Stimulated activated CD4-positive, alpha-beta T cell treated with anti-CD3 and anti-CD28 coated beads, Interleukin-12 subunit alpha, Interleukin-12 subunit beta, amount 100 ng/mL, for 4 hours (primary cell): ENCODE measurements at places on chromosomes 13 and 19.

DNA sequence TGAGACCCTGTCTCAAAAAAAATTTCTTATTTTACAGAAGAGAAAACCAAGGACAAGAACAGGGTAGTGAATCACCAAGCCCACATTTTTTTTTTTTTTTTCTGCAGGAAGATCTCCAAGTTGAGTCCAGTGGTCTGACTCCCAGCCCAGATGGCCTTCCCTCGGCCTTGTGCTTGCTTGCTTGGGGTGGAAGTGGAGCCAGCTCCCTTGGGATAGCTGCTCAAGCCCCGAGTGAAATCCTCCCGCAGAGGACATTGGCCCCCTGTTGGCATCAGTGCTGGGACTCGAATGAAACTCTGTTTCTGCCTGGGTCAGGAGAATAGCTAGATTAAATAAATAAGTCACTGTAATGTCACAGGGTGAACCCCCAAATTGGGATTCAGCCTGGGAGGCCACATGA lies 9.4 kb upstream of the NUP62 start:
- DNase-seq: no peak

DNA sequence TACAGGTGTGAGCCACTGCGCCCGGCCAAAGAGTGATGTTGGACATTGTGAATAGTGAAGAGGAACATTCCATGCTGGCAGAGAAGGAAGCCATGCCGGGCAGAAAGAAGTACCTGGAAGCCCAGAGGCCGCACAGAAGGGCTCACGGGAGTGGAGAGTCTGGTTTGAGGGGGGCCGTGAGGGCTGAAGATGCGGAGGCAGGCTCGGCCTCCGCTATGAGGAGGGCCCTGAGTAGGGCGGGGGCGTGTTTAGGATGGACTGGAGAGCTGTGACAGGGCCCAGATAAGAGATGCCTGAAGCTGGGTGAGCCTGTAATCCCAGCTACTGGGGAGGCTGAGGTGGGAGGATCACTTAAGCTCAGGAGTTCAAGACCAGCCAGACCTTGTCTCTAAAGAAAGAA lies 1.6 kb downstream of the JOSD2 start:
- DNase-seq: no peak

DNA sequence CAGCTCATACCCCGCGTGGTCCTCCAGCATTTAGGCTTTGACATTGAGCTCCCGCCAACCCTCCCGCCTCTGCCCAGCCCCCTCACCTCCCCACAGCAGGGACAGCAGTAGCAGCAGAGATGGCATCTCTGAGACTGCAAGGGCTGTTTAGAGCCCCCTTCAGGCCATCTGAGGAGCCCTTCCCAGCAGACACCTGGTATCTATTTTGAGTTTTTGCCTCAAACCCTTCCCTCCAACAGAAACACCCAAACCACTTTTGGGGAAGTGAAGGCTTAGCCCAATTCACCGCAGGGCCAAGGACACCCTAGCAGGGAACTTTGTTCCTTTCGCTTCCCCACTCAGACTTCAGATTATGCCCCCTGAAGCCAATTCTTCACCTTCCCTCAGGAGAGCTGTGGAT lies 6.3 kb upstream of the ZNF175 start:
- no peak for DNase-seq

DNA sequence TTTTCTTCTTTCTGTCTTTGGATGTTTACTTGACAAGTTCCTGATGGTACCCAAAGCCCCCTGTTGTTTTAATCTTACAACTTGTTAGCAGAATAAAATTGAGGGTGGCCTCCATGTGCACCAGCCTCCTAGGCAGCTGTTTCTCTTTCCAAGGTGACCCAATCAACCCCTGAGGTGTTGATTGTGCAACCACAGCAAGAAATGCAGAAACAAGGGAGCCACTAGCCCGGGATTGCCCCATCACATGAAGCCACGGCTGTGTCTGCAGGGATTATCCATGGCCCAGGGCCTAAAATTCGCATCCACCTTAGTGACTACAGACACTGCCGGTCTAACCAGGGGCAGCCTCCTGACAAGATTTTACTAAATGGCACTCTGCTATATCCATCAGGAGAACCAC lies 14.4 kb downstream of the CEACAM4 start:
- no peak for DNase-seq

DNA sequence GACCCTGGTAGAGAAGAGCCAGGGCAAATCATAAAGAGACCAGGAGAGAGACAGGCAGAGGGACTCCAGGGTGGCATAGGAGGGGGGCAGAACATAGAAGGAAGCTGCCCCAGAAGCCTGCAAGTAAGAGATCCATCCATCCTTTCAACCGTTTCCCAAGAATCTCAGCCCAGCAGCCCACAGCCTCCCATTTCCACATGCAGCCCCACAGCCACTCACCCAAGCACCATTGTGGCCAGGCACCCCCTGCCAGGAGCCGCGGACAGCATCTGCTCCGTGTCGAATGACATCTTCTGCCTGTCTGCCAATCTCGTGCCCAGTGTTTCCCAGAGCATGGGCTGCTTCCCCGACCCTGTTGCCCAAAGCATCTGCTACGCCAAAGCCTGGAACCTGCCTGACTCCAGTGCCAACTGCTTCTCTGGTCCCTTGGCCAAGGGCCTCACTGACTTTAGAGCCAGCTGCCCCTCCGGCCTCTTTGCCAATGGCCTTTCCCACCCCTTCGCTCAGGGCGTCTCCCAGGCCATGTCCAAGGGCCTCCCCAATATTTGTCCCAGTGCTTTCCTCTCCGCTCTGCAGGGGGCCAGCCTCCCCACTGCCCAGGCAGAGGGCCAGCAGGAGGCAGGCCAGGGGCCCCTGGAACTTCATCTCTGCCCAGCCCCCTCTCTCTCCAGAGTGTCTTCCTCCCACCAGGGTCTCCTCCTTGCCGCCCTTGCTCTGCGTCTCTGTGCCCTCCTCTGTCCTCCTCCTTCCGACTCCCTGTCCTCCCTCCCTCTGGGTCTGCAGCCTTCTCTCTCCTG lies 420 bp downstream of the DMKN start:
- DNase-seq: no peak

GRCh38 chr19:18776288-18776594 lies 14.9 kb downstream of the COMP start:
- no peak for DNase-seq

DNA sequence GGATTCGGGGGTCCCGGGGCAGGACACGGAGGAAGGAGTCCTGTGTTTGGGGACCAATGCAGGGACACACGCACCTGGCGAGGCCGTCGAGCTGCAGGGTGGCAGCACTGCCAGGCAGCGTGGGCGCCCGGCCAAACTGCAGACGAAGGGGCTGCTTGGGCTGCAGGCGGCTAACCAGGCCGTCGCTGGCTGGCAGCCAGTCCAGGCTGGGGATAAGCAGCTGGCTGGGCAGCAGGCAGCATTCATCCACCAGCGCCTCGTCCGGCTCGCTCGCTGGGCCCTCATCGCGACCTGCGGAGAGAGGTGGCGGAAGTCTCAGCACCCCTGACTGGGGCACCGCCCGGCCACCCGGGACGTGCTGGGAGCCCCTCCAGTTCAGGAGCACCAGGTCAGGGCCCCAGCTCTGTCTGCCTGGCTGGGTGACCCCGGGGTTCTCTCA lies 11.5 kb downstream of the CFD start:
- DNase-seq: no peak

- no peak for DNase-seq
Measured at GRCh38 chr13:71758828-71759227, 108.2 kb downstream of the DACH1 start.

- no peak for DNase-seq
Measured at GRCh38 chr13:36395280-36395679, 37.0 kb upstream of the CCNA1 start.

DNA sequence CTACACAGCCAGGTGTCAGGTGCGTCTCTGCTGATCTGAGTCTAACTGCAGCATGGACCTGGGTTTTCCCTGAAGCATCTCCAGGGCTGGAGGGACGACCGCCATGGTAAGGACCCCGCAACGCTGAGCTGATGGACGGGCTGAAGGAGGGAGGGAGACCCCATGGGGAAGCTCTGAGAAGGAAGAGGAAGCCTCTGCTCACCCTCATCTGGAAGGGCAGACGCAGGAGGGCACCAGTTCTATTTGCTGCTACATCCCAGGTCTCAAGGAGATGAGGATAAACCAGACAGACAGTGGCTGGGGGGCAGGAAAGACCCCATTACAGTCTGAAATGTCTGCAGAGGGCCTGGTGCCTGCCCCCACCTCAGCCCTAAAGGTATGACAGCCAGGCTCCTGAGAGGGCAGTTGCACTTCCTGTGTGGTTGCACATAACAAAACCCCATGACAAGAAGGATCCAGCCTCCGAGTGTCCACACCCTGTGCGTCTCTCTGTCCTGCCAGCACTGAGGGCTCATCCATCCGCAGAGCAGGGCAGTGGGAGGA lies at the start of gene LILRA2:
LILRA2 (plus strand) TSS at position 461 of the 543 bp plus-strand sequence. CDS start 89 bp downstream, outside the sequence.
- DNase-seq: no peak

DNA sequence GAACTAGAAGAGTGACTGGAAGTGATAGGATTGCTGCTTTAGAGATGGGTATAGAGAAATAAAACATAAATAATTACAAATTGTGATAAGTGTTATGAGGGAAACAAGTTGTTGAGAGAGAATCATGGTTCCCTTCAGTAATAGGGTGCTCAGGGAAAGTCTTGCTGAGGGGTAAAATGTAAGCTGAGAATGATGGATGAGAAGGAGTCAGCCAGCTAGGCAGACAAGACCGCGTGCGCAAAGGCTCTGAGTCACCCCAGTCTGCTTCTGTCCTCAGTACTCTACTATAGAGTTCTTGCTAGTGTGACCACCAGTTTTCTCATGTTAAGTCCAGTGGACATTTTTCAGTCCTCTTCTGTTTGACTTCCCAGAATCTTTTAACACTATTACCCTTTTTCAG lies 39.5 kb downstream of the PCCA start:
- DNase-seq: no peak

- no peak for DNase-seq
Measured at GRCh38 chr13:97257800-97258799, 36.0 kb downstream of the MBNL2 start.

DNA sequence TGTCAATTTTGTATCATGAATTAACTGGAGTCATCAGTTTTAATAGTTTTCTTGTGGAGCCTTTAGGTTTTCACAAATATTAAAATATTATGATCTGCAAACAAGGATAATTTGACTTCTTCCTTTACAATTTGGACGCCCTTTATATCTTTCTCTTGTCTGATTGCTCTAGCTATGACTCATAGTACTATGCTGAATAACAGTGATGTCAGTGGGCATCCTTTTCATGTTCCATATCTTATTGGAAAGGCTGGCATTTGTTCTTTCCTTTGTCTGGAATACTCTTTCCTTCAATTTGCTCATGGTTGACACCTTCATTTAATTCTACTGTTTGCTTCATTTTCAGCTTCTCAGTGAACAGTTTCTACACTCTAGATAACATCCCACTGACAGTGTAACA lies 1129.3 kb downstream of the SLITRK5 start:
- DNase-seq: no peak

DNA sequence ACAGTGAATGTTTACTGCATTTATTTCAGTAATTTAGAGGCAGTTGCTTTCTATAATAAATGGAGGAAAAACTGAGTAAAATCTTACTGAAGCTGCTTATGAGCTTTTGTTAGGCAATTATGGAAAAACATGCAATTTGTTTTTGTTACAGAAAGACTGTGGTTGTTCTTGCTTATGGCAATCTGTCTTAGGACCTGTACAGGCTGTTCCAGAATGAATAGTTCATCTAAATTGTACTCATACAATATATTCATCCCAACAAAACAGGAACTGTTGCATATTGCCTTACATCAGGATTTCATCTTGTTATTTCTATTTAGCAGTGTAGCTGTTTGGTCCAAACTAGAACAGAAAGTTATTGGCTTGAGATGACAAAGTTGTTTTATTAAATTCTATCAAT lies 199.2 kb downstream of the NALCN start:
- DNase-seq: no peak

DNA sequence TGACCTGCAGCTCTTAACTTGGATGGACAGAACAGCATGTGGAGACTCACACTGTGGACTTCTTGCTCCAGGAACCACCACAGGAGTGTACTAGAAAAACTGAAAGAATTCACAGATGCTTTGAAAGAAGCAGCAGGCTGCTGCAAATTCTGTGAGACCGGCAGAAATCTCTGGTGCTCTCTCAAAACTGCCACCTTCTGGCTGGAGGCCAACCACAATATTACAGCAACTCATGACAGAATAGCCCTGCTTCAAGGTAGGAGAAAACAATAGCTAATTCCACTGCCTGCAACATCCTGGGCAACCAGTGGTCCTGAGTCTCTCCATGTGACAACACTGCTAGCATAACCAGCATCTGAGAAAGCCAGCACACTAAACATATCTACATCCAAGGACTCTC lies 26.9 kb downstream of the CDK8 start:
- no peak for DNase-seq

DNA sequence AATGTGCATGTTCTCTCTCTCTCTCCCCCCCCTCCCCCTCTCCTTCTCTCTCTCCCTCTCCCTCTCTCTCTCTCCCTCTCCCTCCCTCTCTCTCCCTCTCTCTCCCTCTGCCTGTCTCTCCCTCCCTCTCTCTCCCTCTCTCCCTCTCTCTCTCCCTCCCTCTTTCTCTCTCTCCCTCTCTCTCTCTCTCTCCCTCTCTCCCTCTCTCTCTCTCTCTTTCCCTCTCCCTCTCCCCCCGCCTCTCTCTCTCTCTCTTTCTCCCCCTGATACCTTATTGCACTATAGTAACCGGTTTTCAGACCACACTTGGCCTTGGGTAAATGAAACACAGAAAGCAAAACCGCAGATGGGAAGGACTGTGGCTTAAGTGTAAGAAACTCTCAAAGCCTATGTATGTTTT lies 34.7 kb upstream of the SPACA7 start:
- no peak for DNase-seq

GRCh38 chr13:94674609-94675348 lies 37.6 kb downstream of the SOX21 start:
- peak; percentile 54 for DNase-seq

GRCh38 chr13:111228262-111229144 lies 91.9 kb upstream of the TEX29 start:
- no peak for DNase-seq

DNA sequence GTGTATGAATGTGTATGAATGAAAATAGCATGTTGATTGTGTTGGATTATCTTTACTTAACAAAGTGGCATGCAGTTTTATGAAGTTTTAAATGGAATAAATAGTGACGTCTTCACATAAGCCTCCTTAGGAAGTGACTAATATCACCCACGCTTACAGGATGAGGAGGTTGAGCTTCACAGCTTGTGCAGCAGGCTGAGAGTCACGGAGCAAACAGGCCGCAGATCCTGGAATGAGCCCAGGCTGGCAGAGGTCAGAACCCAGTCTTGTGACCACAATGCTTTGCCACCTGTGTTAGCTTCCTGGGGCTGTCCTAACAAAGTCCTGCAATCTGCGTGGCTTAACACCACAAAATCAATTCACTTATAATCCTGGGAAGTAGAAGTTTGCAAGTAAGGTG lies 20.8 kb downstream of the LAIR2 start:
- DNase-seq: peak; percentile 25

DNA sequence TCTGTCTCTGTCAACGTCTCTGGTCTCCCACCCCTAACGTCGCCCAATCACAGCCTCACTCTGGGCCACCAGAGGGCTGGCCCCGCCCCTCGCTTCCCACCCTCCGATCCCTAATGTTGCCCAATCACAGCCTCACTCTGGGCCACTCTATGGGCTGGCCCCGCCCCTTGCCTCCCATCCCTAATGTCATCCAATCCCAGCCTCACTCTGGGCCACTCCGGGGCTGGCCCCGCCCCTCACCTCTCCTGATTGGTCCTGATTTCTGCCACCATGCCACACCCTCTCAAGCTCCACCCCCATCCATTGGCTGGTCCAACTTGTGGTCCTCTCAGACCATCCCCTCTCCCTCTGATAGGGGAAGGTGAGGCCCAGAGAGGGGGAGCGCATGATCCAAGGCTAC lies 24.9 kb downstream of the CELF5 start:
- no peak for DNase-seq
